Mesenteric fat pad (tissue), 1 donor: ENCODE measurements at places on chromosomes 7 and 10. TPM values are rescaled to one million over a fixed set of nuclear protein-coding genes. Genes with fewer than 3 reads are reported as not detected.

Gene MRC1
- 267 TPM for total RNA-seq

Gene FBXO24
- total RNA-seq: not detected

Gene AKR1E2
- total RNA-seq: 9.2 TPM

Gene NPSR1
- not detected for total RNA-seq

Gene ZNF736
- 11.6 TPM for total RNA-seq

Gene PLAU
- 64.7 TPM for total RNA-seq

Gene SPDYE1
- total RNA-seq: not detected

Gene GIMAP7
- total RNA-seq: 27.3 TPM

Gene EGR2
- 21.1 TPM for total RNA-seq

Gene DYNC1I1
- 4.3 TPM for total RNA-seq

Gene CPN1
- total RNA-seq: not detected

Gene AGR3
- total RNA-seq: not detected

Gene TMEM229A
- total RNA-seq: not detected

Gene ADAM12
- 77.9 TPM for total RNA-seq

Gene CHAT
- not detected for total RNA-seq

Gene TMEM196
- 2.5 TPM for total RNA-seq

Gene CCL24
- total RNA-seq: not detected

Gene PNLIPRP3
- not detected for total RNA-seq

Gene SEMA3C
- 93.6 TPM for total RNA-seq

Gene CALML5
- not detected for total RNA-seq

Gene ZFAND2A
- 23.7 TPM for total RNA-seq

Gene CFAP43
- 0.06 TPM for total RNA-seq

Gene EPO
- total RNA-seq: not detected

Gene ADAM22
- total RNA-seq: 2.3 TPM

Gene LRMDA
- 26.6 TPM for total RNA-seq

Gene ZNF804B
- not detected for total RNA-seq

Gene FAM25A
- not detected for total RNA-seq

Gene WNT2
- total RNA-seq: 0.45 TPM

Gene ADAP1
- total RNA-seq: 19.2 TPM

Gene CRHR2
- 0.19 TPM for total RNA-seq

Gene TDRD1
- total RNA-seq: 0.16 TPM

Gene FAM171A1
- 36.2 TPM for total RNA-seq

Gene TRPV5
- not detected for total RNA-seq

Gene CD36
- total RNA-seq: 2,225 TPM

Gene FZD8
- total RNA-seq: 13.0 TPM

Gene PILRA
- total RNA-seq: 14.5 TPM

Gene GBX1
- total RNA-seq: not detected

Gene CADPS2
- 9.7 TPM for total RNA-seq

Gene GIMAP4
- total RNA-seq: 49.4 TPM
